ENCODE measurements at places on chromosomes 16 and 17.
A peak's percentile ranks its signal among the peaks of the same experiment; 100 is the strongest.

DNA sequence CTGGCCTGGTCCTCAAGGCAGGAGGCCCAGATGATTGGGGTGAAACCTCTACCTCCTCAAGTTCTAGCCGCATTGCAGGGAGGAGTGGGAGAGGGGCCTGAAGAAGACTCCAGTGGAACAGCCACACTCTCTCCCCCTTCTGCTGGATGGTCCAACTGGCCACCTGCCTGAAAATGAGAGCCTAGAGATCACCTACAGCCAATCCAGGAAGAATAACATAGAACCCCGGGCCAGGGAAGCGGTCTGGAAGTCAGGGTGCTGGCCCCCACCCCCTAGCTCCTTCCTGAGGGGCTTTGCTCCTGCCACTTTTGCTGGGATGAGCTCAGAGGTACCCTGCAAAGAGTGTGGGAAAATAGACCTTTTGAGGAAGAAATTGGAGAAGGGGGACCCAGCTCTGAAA, 1.8 kb downstream of the SLC6A2 start:
- no peak for DNase-seq

DNA sequence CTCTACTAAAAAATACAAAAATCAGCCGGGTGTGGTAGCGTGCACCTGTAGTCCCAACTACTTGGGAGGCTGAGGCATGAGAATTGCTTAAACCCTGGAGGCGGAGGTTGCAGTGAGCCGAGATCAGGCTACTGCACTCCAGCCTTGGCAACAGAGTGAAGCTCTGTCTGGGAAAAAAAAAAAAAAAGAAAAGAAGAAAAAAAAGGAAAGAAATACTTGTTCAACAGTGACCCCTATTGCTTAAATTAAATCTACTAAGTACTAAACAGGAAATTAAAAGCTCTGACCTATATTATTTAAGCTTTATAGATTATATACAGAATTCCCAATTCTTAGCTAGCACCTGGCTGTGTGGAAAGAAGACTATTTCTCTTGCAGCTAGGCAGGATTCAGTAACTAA, 48.9 kb downstream of the FBXL20 start:
- no peak for DNase-seq

DNA sequence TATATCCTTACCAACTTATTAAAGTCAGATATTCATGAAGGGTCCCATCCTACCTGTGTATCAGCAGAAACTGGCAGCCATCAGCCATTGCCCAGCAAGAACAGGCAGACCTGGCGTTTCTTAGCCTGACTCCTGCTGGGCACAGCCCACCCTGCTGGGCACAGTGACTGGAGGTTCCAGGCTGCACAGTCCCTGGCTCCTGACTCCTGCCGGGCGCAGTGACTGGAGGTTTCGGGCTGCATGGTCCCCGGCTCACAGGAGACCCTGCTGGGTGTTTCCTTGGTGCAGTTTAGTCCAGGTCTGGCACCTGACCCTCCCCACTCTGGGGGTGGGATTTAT, 6.7 kb downstream of the TIMM22 start:
- DNase-seq, result no peak

DNA sequence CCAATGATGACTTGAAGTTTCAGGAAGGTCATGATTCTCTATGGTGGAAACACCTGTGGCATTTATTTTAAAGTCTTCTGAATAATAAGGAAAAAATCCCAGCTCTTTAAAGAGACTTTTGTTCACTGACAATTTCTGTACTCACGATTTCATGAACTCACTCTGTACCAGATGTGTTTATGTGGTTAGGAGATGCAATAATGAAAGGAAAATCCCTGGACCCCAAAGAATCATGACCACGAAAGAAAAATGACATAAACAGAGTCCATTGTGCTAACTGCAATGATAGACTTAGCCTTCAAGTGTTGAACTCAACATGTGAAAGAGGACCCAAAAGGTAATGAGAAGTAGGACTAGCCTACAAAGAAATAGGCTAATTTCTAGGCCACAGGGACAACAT, 947.5 kb downstream of the CDH11 start:
- no peak for DNase-seq

- DNase-seq, result no peak
Measured at GRCh38 chr16:1553946-1554825, 20.7 kb downstream of the TMEM204 start.

DNA sequence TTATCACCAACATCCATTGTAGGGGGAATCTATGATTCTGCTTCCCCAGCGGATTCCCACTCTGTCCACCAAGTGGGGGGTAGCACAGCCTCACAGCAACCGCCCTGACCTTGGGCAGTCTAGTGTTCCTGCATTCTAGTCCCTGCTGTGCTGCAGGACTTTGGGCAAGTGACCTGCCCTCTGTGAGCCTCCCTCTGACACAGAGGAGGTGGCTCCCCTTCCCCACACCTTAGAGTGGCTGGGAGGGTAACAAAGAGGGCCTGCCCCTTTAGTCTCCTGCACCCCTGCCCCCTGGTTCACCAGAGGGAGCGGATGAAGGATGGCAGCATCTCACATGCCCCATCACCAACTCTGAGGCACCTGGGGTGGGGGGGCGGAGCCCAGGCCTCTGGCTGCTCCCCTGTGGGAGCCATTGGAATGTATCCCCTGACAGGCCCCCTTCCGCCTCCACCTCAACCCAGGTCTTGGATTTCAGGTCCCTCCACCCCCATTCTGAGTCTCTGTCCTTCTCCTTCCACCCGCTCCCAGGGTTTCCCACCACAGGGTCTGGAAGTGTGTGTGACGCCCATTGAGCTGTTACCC, 10.1 kb downstream of the GAS2L2 start:
- no peak for DNase-seq

GRCh38 chr17:9308069-9308468, 267.6 kb downstream of the STX8 start:
- no peak for DNase-seq

- no peak for DNase-seq
Measured at GRCh38 chr16:79171931-79172705, 428.4 kb downstream of the MAF start.

- no peak for DNase-seq
Measured at GRCh38 chr17:38325221-38325851, 18.4 kb downstream of the GPR179 start.

DNA sequence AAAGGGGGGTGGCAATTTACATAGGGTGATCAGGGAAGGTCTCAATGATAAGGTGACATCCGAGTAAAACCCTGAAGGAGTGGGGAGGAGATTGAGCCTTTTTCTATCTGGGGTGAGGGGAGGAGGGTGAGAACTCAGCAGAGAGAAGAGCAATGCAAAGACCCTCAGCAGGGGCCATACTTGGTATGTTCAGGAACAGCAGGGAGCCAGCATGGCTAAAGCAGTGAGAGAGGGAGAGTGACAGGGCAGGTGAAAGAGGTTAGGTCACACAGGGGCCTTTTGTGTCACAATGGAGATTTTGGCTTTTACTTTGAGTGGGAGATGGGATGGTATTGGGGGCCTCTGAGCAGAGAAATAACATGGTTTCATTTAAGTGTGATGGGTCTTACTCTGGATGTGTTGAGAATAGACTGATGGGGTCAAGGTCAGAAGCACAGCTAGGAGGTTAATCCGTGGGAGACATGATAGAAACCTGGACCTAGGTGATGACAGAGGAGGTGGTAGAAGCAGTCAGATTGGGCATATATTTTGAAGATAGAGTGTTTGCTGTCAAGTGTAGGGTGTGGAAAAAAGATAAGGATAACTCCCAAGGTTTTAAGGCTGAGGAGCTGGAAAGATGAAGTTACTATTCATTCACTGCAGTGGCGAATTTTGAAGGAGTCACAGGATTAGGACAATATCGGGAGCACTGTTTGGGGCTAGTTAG, 6.2 kb downstream of the SP2 start:
- DNase-seq, result no peak

DNA sequence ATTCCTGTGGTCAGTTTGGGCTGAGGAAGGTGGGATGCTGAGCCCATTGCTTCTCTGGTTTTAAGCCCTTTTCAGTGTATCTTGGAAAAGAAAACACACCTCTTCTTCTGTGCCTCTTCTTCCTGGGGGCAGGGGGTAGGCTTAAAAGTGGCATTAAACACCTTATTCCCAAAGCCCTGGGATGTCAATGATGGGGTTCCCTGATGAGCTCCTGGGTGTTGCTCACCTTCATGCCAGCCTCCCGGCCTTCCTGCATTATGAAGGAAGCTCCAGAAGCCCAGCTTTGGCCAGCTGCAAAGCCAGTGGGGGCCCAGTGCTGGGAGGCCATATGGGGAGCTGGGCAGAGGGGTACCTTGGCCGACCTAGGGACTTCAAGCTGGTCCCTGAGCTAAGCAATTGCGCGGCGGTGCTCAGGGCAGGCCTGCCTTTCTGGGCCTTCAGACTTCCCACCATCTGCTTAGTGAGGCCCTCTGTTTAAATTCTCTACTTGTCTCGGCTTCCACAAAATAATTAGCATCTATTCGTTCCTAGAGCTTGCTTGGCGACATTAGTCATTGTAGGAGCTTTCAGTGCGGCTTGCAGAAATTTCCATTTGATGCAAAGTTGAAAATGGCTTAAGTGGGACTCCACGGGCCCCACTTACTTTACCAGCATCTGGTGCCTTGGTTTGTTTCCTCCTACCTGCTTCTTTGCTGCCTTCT, 121.7 kb upstream of the NLRP1 start:
- no peak for DNase-seq

GRCh38 chr17:38867179-38867967, 2.5 kb upstream of the LASP1 start:
- DNase-seq, result peak; percentile 76

DNA sequence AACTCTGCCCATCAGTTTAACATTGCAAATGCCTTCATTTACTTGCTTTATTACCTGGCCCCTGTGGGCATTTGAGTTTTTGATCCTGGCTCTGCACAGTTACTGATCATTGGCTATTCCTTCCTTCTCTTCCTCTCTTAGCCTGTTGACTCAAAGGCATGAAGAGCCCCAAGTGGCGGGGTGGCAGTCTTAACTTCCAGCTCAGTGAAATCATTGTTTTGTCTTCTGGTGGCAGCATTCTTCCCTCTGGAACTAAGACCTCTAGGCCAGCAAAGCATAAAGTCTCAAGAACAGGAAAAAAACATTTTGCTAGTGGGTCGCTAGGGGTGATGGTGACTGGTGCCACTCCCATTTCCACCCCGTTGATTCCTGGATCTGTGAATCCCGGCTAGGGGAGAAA, 52.3 kb upstream of the MRTFB start:
- no peak for DNase-seq

DNA sequence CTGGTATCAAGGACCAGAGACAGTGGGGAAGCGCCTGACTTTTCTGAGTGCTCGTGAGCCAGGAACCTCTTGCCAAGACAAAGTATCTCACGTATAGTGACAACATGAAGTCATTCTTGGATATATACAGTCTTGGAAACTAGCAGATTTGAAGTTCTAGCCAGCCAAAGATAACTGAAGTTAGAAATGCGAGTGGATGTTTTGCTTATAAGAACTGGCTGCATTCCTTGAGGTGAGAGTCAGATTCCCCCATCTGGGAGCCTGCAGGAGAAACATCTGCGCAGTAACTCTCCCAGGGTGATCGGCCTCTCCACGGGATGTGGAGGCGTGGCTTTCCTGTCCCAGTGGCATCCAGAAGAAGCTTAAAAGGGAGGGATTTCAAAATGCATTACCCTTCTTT, 89.8 kb downstream of the SHISA6 start:
- no peak for DNase-seq

DNA sequence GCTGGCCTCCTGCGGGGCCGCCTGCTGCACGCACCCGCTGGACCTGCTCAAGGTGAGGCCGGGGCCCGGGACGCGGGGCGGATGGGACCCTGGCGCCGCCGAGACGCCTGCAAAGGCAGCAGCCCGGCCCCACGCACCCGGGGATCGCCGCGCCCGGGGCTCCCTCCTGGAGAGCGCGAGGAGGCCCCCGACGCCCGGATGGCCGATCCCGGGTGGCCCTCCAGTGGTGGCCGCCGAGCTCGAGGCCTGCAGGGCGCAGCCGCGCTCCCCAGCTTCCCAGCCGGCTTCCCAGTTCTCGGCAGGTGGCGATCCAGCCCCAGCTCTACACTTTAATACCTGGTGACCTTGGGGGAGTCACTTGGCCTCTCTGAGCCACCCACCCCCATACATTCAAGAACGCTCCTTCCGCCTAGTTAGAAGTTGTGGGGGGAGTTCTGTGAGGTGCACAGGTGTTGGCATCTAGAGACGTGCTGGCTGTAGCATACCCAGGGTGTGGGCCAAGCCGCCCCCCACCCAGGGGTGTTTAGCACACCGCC, 452 bp downstream of the SLC25A10 start:
- DNase-seq, result peak; percentile 23

DNA sequence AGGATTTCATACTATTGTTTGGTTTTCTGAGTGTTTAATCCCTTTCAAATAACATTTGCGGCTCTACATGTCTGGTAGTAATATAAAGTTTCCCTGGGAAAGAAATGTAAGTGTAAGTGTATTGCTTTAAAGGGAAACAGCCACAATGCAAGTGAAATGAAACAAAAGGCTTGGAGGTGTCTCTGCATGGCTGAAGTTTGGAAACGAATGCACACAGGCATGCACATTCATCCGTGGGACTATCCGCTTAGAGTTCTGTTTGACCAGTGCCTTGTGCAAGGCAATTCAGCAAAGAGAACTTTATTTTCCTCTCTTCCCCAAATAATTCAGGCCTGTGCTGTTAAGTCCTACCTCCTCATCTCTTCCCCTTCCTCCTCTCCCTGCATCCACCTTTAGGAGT, 56.1 kb upstream of the MRTFB start:
- DNase-seq, result no peak

- DNase-seq, result no peak
Measured at GRCh38 chr17:42284566-42284965, 3.7 kb upstream of the STAT5A start.

All from suppressor macrophage treated with lipopolysaccharide for 4 hours (primary cell).